ENCODE measurements at places on chromosomes 4 and X.
A peak's percentile ranks its signal among the peaks of the same experiment; 100 is the strongest.

DNA sequence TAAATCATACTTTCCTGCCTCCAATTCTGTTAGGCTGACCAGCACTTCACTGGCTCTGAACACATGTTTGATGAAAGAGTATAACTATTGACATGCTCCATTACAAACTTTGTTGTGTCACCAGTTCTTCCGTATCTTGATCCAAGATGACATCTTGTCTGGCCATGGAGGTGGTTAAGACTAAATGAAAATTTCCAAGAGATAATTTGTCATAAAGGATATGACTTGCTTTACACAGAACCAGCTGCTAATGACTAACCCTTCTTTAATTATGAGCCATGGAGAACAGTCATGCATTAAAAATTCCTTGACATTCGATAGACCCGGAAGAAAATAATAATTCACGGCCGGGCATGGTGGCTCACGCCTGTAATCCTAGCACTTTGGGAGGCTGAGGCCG, 17.7 kb upstream of the N4BP2 start:
- no peak for DNase-seq

DNA sequence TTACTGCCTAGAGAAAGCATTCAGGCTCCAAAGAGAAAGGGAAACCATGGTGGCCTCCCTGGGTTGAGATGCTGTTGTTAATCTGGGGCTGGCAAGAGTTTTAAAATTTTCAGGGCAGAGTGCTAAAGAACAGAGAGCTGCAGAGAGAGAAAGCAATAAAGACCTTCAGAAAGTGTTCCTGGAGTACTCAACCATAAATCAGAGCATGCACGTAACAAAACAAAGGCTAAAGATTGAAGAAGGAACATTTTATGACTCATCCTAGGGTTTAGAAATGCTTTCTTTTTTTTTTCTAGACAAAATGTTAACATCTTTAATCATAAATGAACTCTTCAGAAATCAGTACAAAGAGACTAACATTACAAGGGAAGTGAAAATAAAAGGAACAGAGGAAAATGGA, 562.3 kb upstream of the NDST4 start:
- DNase-seq = no peak

DNA sequence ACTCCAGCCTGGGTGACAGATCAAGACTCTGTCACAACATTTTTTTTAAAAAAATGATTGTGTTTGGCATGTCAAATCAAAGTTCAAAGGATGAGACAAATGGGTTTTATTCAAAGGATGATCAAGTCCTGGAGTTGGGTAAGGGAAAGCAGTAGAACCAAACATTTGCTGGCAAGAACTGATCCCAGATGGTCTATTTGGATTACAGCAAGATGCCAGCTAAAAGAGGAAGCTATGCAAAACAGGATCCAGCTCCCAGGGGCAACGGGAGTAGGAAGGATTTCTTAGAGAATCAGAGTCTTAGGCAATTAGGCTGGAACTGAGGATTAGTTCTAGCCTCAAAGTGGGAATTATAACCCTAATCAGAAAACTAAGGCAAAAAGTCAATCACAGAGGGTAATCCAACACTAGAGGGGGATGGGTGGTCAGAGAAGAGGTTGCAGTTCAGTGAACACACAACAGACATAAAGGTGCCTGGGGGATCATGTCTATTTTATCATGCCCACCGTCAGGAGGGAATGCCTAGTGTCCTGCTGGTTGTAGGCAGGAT, 133.0 kb upstream of the PLS3 start:
- no peak for DNase-seq

GRCh38 chr4:115851918-115852766, 738.7 kb upstream of the NDST4 start:
- peak; percentile 55 for DNase-seq

DNA sequence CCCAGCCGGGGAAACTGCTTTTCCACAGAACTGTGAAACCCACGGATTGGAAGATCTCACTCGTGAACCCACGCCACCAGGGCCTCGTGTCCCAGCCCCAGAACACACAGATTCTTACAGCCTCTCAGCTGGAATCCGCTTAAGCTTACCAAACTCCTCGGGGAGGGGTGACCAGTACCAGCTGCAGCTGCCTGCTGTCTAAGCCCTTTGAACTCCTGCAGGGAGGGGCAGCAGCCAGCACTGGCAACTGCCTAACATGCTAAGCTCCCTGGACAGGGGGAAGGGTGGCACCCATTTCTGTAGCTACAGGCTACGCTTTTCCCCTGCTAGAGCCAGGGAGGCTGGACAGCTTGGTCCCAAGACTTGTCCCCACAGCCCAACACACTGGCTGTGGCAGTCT, 38.4 kb downstream of the TBL1X start:
- no peak for DNase-seq

DNA sequence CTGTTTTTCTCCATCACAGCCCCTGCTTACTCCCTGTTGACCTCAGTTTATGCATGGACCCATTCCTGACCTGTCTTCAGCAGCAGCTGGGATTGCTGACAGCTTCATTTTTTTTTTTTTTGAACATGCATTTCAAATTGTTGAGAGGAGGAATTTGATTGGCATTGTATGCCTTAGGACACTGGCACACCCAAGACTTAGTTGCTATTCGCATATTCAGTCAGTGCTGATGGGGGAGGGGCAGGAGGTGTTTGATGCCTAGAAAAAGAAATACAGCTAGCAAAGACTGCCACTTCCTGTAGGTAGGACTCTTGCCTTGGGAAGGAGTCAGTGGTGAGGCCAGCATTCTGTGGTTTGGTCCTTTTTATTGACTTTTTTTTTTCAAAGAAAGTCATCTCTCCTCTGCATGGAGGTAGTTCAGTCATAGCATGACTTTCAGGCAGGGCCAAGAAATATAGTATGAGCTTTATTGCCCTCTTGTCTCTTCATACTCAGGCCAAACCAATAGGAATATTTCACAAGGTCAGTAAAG, 33.6 kb upstream of the XK start:
- no peak for DNase-seq

- DNase-seq = no peak
These were observed 29.4 kb downstream of the IRF2 start for GRCh38 chr4:184444953-184445309.

- no peak for DNase-seq
These were observed 9.8 kb downstream of the PWWP3B start for GRCh38 chrX:106177982-106178321.

- no peak for DNase-seq
These were observed 261.9 kb downstream of the CBLL2 start for GRCh38 chrX:22534643-22535042.

- DNase-seq = no peak
These were observed 94.3 kb downstream of the ANAPC10 start for GRCh38 chr4:145003675-145004074.

GRCh38 chr4:171101845-171102244, 711.4 kb upstream of the GALNTL6 start:
- no peak for DNase-seq

DNA sequence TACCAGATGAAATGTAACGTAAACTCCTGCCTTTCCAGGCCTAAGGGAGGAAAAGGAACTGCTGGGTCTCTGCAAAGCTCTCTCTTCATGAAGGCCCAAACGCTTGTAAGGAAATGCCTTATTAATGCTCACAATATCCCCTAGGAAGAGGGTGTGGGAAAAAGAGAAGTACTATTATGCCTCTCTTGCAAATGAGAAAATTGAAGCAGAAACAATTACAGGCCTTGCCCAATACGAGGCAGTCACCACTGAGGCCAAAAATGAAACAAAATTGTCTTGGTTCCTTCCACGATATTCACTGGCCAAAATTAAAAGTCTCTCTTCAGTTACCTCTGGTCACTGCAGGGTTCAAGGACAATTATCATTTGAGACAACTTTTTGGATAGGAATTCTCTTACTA, 3.2 kb downstream of the SCARB2 start:
- DNase-seq = no peak

DNA sequence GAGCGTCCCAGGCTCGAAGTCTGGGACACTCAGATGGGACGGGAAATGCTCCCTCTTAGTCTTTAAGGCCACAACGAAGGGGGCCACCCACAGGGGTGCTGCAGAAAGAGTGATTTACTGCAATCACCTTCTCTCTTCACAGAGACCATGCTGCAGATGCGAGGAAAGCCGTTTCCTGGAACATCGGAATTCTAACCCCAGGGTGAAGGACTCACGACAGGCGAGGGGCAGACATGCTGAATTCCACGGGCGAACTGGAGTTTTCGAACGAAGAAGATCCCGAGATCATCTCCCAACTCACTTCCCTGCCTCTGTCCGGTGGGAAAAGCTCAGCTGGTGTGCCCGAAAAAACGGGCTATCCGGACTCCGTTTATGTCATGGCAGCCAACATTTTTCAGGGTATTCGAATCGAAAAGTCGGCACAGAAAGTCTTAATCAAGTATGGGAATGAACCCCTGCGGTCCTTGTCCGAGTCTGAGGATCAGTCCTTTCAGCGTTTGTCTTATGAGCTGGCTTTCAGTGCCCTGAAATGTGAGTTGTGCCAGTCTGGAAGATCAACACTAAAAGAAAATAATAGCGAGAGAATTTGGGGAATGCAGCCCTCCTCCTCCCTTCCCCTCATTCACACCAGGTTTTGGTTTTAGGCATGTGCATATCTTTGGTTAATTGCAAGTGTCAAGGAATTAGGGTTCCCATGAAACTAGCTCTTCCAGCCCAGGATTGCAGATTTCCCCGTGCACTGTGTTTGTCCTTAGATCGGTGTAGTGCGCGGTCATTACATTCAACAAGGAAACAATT, 905 bp downstream of the NSUN7 start:
- no peak for DNase-seq

DNA sequence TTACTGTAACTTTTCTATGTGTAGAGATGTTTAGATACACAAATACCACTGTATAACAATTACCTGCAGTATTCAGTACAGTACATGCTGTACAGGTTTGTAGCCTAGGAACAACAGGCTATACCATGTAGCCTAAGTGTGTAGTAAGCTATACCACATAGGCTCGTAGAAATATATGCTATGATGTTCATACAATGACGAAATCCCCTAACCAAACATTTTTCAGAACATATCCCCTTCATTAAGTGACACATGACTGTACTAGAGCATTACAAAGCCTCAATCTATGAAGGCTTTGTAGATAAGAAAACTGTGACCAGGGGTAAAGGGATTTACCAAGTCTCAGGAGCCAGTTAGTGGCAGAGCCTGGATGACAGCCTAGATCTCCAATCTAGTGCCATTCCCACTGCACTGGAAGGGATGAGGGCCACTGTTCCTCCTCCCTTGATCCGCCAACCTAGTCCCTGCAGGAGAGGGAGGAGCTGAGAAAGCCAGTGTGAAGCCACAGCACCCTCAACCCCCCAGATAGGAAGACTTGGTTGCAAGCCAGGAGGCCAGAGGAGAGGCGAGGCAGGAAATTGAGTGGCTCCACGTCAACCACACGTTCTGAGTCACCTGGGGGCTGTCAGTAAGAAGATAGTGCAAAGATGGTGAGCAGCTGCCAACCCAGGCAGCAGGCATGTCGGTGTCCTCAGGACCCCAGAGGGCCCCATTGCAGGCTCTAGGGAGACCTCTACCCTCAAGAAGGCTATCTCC, 227.7 kb downstream of the BCOR start:
- DNase-seq = no peak

- peak; percentile 66 for DNase-seq
These were observed at the start of gene TMEM154 for GRCh38 chr4:152679414-152680281. Gene TMEM154 (minus strand): TSS chr4:152679997. CDS start chr4:152679933, 64 bp downstream.

DNA sequence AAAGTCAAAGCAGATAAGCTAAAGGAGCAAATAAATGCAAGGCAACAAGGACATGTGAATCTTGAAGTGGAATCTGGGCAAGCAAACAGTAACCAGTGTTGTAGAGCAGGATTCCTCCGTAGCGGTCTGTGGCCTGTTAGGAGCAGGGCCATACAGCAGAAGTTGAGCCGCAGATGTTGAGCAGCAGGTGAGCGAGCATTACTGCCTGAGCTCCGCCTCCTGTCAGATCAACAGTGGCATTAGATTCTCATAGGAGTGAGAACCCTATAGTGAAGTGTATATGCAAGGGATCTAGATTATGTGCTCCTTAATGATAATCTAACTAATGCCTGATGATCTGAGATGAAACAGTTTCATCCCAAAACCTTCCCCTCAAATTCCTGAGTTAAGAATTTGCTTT, 550.7 kb downstream of the ADGRL3 start:
- DNase-seq = no peak

DNA sequence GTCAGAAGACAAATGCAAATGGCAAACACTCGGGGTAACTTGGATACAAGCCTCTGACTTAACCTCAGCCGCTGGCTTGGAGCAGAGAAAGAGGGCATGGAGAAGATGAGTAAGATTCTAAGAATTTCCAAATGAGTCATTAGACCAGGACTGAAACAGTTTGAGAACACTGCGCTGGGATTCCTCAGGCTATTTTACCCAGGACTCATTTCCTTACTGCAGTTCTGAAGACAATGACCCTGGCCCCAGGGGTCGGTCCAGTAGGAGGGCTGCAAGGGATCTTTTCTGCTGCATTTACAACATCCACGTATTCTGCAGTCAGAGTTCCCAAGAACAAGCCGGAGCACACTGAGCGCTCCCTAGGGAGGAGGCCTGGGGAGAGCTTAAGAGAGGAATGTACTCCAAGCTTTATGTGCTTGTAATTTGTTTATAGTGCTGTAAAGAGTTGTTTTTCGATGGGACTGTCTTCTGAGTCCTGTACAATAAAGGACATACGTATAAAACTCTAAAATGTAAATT, 27.3 kb upstream of the SORBS2 start:
- peak; percentile 34 for DNase-seq

- no peak for DNase-seq
These were observed 246.7 kb upstream of the DIPK2B start for GRCh38 chrX:45447331-45447730.

- DNase-seq = no peak
These were observed 66.3 kb downstream of the NFKB1 start for GRCh38 chr4:102567427-102567826.

DNA sequence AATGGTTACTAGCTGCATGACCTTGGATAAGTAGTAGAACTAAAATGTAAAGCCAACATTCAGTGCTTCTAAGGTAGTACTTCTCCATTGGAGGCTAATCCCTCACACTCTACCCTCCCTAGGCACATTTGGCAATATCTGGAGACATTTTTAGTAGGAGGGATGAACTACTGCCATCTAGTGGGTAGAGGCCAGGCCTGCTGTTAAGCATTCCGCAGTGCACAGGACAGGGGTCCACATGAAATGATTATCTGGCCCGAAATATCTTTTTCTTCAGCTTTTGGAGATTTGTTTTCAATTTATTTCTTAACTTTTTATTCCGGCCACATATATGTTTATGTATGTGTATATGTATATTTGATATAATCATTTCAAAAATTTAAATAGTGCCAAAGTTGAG, 36.0 kb upstream of the SPANXC start:
- peak; percentile 24 for DNase-seq

All from HEK293T (cell line).